ENCODE measurements at places on chromosomes 7 and 10.

DNA sequence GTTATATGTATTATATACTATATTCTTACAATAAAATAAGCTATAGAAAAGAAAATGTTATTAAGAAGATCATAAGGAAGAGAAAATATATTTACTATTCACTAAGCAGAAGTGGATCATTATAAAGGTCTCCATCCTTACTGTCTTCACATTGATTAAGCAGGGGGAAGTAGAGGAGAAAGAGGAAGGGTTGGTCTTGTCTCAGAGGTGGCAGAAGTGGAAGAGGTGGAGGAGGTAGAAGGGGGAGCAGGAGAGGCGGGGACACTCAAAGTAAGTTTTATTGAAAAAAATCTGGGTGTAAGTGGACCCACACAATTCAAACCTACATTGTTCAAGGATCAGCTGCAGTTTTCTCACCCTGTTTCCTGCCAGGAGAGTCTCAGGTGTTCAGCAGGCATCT is 28.9 kb upstream of the ERCC6 start:
- DNase-seq, result no peak

DNA sequence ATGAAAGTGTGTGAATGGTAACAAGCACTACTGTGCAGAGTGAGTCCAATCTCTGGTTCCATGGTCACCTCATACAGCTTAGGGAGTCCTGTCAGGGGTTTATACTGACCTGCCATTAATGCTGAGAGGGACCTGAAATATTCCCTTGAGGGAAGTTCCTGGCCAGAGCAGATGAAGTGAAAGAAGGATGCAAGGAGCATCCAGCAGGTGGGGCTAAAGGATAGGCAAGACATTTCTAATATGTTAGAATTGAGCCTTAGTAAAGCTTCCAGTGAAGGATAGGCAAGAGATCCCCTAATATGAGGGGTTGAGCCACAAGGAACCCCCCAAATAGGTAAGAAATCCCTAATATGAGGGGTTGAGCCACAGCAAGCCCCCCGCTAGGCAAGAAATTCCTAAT is 25.5 kb upstream of the FAM221A start:
- no peak for DNase-seq

- no peak for DNase-seq
Observed at GRCh38 chr10:115402699-115403098, 309.5 kb downstream of the ATRNL1 start.

DNA sequence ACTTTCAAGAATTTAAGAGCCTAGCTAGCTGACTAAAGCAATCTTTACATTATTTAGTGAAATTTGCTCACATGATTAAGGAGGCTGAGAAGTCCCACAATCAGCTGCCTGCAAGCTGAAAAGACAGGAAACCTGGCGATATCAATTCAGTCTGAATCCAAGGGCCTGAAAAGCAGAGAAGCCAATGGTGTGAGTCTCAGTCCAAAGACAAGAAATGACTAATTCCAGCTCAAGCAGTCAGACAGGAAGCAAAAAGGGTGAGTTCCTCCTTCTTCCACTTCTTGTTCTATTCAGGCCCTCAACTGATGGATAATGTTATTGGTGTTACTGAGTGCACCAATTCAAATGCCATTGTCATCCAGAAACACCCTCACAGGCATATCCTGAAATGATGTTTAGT is 1231.6 kb upstream of the CELF2 start:
- DNase-seq, result no peak

DNA sequence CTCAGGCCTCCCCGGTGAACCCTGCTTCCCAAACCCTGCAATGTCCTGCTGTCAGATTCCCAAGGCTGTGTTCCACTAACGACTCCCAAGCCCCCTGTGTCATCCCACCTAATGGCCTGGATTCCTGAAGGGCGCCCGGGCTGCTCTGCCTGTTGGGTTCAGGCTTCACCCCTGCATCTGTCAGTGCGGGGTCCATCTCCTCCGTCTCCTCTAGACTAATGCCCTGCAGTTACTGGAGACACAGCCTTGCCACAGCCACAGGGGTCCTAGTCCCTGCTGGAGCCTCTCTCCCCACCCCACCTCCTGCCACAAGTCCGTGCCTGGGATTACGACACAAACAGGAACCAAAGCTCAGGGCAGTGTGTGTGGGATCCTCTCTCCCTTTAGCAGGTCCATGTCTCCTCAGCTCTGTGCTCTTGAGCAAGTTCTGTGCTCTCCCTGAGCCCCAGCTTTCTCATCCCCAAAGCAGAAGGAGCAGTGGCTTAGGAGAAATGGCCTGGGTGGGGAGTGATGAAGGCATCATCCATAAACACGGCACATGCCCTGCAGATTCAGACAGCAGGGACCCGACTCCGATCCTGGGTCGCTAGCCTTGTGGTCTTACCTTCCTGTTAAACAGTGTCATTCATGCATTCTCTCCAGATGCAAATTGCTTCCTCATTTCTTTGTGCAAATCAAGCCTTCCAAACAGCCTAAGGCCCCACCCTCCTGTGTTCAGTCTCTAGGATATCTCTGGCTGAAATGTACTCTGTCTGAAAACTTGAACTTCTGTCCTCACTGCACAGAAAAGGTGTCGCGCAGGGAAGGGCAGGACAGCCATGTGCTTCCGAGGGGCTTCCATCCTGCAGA is 8.2 kb upstream of the RBP3 start:
- DNase-seq, result no peak

- DNase-seq, result peak; percentile 62
Observed at GRCh38 chr10:99532687-99533495, at the start of gene NKX2-3. NKX2-3 (plus strand) TSS chr10:99532942; CDS start chr10:99533132, 190 bp downstream.

- no peak for DNase-seq
Observed at GRCh38 chr10:1950803-1951495, 213.6 kb upstream of the ADARB2 start.

- no peak for DNase-seq
Observed at GRCh38 chr10:110643653-110644597, at the start of gene RBM20. RBM20 (plus strand) TSS chr10:110644336; CDS start chr10:110644455, 119 bp downstream.

Data from stimulated activated CD4-positive, alpha-beta T cell treated with anti-CD3 and anti-CD28 coated beads, Interleukin-12 subunit alpha, Interleukin-12 subunit beta, amount 100 ng/mL, for 24 hours (primary cell).